ENCODE measurements at places on chromosomes 7 and 10. TPM values are rescaled to one million over a fixed set of nuclear protein-coding genes. Genes with fewer than 3 reads are reported as not detected.

Gene SLC39A12
- not detected for total RNA-seq

Gene MYO1G
- 0.41 TPM for total RNA-seq

Gene VSTM2A
- total RNA-seq = not detected

Gene NPFFR1
- total RNA-seq = 0.05 TPM

Gene NACAD
- 5.3 TPM for total RNA-seq

Gene IDI2
- total RNA-seq = not detected

Gene ZNF107
- 11.1 TPM for total RNA-seq

GRCh38 chr7:140914083-140914482 lies 10.6 kb downstream of the BRAF start:
- no peaks in the 10 kb centered on the region for H3K36me3 ChIP-seq
- no peak overlapping the region for H3K27ac ChIP-seq
- DNase-seq = no peak
- H3K27me3 ChIP-seq = no peaks in the 10 kb centered on the region
- H3K4me3 ChIP-seq = no peak overlapping the region
- no peaks in the 10 kb centered on the region for H3K4me1 ChIP-seq

DNA sequence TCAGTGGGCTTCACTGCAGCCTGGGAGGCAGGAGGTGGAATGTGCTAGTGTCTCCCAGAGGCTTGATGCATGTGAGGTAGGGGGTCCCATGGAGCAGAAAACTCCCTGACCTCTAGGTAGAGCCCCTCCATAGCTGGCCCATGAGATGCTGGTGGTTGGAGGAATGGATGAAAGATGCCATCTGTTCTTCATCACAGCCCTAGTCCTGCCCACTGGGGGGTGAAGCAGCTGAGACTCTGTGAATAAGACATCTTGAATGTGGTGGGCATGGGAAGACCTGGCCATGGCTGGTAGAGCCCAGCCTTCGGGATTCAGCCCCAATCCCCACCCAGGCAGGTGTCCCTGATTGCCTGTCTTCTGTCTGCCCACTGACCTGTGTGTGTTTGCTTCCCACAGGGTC lies 92.5 kb downstream of the COL13A1 start:
- DNase-seq = no peak
- H3K36me3 ChIP-seq = no peaks in the 10 kb centered on the region
- H3K27ac ChIP-seq = no peak overlapping the region
- H3K27me3 ChIP-seq = no peaks in the 10 kb centered on the region

GRCh38 chr7:27382307-27382706 lies 139.7 kb downstream of the EVX1 start:
- H3K27me3 ChIP-seq = peaks cover 7% of the 10 kb centered on the region
- DNase-seq = no peak
- no peak overlapping the region for H3K27ac ChIP-seq
- no peaks in the 10 kb centered on the region for H3K36me3 ChIP-seq
- H3K4me3 ChIP-seq = no peak overlapping the region

DNA sequence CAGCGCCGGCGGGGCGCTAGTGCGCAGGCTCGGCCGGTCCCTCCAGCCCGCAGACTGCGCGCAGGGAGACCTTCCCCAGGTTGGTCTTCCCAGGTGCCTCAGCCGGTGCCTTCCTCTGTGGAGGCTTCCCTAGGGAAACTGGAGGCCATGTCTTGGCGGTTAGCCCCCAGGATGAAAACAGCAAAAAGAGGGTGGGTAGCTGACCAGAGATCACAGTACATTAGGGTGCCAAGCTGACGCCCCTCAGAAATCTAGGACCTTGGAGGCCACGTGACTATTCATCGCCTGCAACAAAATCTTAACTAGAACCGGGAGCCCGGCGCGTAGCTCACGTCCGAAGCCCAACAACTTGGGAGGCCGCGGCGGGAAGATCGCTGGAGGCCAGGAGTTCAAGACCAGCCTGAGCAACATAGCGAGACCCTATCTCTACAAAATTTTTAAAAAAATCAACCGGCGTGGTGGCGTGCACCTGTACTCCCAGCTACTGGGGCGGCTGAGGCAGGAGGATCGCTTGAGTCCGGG lies 327 bp upstream of the FIS1 start:
- H3K27ac ChIP-seq = peak overlapping the region; percentile 97
- H3K27me3 ChIP-seq = no peaks in the 10 kb centered on the region
- no peak for DNase-seq
- peaks cover 13% of the 10 kb centered on the region for H3K4me1 ChIP-seq

- peaks cover 19% of the 10 kb centered on the region for H3K4me1 ChIP-seq
- no peak overlapping the region for H3K4me3 ChIP-seq
- no peak for DNase-seq
- no peaks in the 10 kb centered on the region for H3K27me3 ChIP-seq
- H3K36me3 ChIP-seq = no peaks in the 10 kb centered on the region
Observed at GRCh38 chr7:112448891-112449290, 1.4 kb upstream of the IFRD1 start.

DNA sequence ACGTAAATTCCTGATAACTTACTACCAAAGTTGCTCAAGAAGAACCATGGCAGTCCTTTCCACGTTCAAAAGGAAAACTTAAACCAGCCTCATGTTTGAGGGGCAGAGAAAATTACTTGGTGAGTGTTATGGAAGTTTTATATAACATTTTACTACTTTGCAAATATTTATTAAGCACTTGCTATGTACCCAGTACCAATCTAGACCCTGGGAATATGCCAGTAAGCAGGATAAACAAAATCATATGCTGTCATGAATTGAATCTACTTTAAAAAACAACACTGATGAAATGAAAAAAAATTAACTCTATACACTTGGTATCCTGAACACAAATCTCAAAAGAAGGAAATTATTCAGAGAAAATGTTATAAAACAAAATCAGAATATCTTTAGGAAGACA lies 46.1 kb downstream of the NCAPG2 start:
- H3K27ac ChIP-seq = no peak overlapping the region
- DNase-seq = no peak
- peaks cover 4% of the 10 kb centered on the region for H3K36me3 ChIP-seq
- H3K4me3 ChIP-seq = no peak overlapping the region
- no peaks in the 10 kb centered on the region for H3K4me1 ChIP-seq

DNA sequence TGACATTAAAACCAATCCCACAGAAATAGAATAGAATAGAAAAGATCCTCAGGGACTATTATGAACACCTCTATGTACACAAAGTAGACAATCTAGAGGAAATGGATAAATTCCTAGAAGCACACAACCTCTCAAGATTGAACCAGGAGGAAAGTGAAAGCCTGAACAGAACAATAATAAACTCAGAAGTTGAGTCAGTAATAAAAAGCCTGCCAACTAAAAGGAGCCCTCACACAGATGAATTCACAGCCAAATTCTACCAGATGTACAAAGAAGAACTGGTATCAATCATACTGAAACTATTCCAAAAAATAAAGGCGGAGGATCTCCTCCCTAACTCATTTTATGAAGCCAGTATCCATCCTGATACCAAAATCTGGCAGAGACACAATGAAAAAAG lies 220.3 kb upstream of the HPS1 start:
- no peak overlapping the region for H3K27ac ChIP-seq
- no peaks in the 10 kb centered on the region for H3K36me3 ChIP-seq
- DNase-seq = no peak
- no peaks in the 10 kb centered on the region for H3K4me1 ChIP-seq
- H3K27me3 ChIP-seq = no peaks in the 10 kb centered on the region
- H3K4me3 ChIP-seq = no peak overlapping the region

GRCh38 chr7:30869794-30870611 lies 41.6 kb upstream of the AQP1 start:
- DNase-seq = no peak
- no peak overlapping the region for H3K4me3 ChIP-seq
- H3K27me3 ChIP-seq = no peaks in the 10 kb centered on the region
- no peaks in the 10 kb centered on the region for H3K36me3 ChIP-seq
- no peak overlapping the region for H3K27ac ChIP-seq

DNA sequence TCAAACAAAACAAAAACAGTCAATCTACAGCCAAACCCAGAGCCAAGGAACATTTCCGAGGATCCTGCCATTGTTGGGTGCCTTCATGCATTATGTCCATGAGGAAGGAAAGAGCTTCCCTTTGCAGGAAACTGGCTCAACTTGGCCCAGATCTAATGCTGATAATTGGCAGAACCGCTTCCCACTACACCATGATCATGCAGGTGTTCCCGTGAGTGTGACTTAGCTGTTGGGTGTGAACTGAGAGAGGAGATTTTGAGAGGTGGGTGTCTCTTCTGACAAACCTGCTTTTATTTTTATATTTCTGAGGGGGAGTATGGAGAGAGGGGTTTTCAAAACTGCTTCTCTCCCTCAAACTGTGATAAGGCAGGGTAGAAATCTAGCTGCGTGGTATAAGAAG lies 14.6 kb downstream of the SAP25 start:
- DNase-seq = no peak
- no peaks in the 10 kb centered on the region for H3K27me3 ChIP-seq
- no peak overlapping the region for H3K27ac ChIP-seq
- no peaks in the 10 kb centered on the region for H3K4me1 ChIP-seq
- H3K36me3 ChIP-seq = no peaks in the 10 kb centered on the region

GRCh38 chr7:2967705-2968104 lies 76.0 kb downstream of the CARD11 start:
- no peaks in the 10 kb centered on the region for H3K4me1 ChIP-seq
- H3K36me3 ChIP-seq = no peaks in the 10 kb centered on the region
- H3K27me3 ChIP-seq = no peaks in the 10 kb centered on the region
- DNase-seq = no peak
- no peak overlapping the region for H3K27ac ChIP-seq

DNA sequence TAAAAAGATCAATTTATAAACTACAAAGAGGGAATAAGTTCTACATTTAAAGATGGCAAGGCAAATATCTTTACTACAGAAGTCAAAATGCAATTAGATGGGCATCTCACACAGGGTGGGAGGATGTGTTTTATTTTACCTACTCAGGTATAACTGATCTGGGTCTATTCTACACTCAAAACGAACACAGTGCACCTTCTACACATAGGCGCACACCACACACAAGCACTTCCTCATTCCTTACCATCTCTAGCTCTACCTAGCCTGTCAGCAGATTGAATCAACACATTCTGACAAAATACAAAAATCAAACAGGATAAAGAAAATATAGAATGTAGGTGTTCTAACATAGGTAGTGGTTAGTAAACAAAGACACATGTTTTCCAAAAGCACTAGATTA lies 64.8 kb downstream of the SGCE start:
- H3K36me3 ChIP-seq = no peaks in the 10 kb centered on the region
- H3K27me3 ChIP-seq = no peaks in the 10 kb centered on the region
- no peak overlapping the region for H3K4me3 ChIP-seq
- no peak for DNase-seq
- no peaks in the 10 kb centered on the region for H3K4me1 ChIP-seq
- no peak overlapping the region for H3K27ac ChIP-seq

DNA sequence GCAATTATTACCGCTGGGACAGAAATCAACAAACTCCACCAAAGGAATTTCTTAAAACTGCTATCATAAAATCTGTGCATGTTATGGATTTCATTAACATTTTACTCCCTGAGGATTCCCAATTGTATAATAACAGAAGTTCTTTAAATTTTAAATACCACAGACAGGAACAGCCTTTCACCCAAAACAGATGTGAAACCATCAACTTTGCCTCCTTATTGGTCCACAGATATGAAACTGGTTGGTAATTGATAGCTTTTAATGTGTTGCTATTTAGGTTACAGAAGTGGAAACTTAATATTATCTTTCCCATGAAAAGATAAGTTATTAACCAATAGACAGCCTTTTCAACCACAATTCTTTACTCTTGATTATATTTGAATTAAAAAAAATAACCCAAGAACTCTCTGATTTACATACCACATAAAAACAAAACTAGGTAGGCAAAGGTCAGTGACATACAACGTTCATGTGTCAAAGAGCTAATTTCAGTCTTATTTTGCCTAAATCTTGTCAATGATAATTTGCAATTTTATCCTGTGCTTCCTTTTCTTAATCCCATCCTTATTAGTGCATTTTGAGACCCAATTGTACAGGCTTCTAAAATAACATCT lies 90.0 kb downstream of the NRP1 start:
- peak overlapping the region; percentile 96 for H3K27ac ChIP-seq
- H3K4me3 ChIP-seq = no peak overlapping the region
- H3K36me3 ChIP-seq = peaks cover 10% of the 10 kb centered on the region
- H3K27me3 ChIP-seq = no peaks in the 10 kb centered on the region
- DNase-seq = no peak

DNA sequence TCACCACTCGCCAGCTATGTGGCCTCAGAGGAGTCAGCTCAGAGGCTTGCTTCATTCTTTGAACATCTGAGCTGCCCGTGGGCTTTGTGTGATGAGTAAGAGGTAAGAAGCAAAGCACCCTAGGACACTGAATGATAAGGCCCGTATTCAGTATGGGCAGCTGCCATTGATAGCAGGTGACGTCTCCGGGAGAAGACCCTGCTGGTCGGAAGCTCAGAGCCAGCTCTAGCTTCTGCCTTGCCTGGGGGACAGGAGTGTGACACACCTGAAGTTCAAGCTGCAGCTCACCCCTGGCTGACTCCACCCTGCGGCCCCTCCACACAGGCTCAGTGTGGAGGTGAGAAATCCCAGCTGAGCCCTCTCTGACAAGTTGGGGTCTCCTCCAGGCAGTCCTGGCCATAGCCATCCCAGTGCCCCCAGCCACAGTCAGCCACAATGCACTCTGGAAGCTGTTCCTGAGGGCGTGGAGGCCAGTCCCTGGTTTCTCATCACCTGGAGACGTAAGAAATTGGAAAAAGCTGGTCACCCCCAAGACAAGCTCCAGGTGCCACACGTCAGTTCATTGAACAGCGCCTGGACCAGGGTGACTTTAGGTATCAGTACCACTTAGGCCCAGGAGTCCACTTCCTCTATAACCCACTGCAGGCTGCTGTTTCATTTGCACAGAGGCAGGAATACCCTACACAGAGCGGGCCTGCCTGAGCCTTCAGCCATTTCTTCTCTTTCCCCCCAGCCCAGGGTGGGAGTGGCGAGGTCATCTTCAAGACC lies 164.9 kb upstream of the RHEB start:
- H3K27ac ChIP-seq = peak overlapping the region; percentile 20
- DNase-seq = no peak
- no peaks in the 10 kb centered on the region for H3K36me3 ChIP-seq

DNA sequence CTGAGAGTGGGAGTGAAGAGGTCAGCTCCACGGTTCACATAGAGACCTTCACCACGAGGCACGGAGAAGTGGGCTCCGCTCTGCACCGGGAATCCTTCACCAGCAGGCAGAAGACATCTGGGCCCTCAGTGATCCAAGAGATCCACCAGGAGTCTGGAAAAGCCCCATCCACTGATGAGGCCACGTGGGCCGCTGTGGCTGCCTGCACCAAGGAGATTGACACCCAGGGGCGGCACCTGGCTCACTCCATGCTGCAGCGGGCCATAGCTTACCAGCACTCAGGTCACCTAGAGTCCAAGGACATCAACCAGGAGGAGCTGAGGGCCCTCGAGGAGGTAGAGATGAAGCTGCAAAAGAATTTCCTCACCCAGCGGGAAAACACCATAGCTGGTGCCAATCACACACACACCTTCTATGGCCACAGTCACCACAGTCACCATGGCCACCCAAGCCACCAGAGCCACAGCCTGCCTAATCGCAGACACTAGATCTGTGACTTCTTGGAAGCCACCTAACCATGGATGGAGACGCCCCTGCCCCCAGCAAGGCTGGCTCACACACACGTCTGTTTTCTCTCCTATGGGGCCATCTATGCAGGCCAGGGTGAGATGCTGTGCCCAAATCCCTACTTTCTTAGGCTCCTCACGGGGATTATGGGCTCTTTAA lies 694 bp downstream of the C10orf62 start:
- H3K4me1 ChIP-seq = peaks cover 2% of the 10 kb centered on the region
- no peaks in the 10 kb centered on the region for H3K27me3 ChIP-seq
- no peaks in the 10 kb centered on the region for H3K36me3 ChIP-seq
- H3K4me3 ChIP-seq = no peak overlapping the region
- no peak overlapping the region for H3K27ac ChIP-seq
- no peak for DNase-seq
